HT-29 (cell line): ENCODE measurements at places on chromosomes 16 and 17.
A peak's percentile ranks its signal among the peaks of the same experiment; 100 is the strongest.

DNA sequence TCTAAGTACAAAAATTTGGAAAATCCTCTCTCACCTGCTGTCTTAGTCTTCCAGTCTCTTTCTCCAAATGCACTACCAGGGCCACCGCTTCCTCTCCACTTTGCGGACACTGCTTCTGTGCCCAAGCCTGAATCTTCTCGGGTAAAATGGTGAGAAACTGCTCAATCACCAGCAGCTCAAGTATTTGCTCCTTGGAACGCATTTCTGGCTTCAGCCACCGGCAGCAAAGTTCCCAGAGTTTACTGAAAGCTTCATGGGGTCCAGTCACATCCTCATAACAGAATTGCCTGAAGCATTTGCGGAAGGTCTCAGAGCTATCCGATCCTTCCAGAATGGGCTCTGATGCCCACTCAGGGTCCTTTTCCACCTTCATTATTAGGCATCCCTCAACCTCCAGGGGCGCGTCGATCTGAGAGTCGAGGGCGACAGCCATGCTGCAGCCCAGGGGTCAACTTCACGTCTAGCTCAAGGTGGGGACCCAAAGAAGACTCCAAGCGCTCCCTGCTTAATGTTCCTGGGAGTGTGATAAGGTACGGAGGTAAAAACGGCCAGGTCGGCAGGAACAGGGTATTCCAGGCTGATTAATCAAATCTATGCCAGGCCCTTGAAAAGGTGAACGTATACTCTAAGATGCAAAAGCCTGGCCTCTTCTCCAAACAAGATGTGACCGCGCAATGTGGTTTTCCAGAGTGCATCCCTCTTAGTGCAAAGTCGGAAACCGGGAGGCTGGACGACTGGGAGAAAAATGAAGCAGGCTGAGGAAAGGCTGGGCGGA, 763 bp downstream of the ZKSCAN2 start:
- peak; percentile 7 for DNase-seq

DNA sequence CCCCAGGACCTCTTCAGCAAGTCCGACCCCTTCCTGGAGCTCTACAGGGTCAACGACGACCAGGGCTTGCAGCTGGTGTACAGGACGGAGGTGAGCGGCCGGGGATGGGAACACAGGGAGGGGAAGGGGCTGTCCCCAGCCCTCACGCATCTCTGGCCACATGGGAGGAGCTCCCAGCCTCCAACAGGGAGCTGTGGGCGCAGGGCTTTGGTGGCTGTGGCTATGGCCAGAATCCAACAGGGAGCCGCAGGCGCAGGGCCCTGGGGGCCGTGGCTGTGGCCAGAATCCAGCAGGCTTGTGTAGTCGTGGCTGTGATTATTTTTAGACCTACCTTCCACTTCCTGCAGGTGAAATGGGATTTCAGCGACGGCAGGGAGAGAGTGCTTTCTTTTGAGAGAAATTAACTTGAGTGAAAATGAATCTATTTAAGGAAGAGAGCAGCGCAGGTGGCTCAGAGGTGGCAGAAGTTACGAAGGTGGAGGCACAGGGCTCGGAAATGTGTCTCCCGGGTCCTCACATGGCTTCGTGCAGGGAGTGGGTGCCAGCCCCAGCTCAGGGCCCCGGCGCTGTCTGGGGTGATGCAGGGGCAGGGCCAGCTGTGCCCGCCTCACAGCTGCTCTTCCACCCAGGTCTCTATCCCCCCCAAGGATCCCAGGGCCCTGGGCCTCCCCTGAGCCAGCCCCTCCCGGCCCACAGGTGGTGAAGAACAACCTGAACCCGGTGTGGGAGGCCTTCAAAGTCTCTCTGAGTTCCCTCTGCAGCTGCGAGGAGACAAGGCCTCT, 9.4 kb downstream of the CPNE7 start:
- no peak for DNase-seq

DNA sequence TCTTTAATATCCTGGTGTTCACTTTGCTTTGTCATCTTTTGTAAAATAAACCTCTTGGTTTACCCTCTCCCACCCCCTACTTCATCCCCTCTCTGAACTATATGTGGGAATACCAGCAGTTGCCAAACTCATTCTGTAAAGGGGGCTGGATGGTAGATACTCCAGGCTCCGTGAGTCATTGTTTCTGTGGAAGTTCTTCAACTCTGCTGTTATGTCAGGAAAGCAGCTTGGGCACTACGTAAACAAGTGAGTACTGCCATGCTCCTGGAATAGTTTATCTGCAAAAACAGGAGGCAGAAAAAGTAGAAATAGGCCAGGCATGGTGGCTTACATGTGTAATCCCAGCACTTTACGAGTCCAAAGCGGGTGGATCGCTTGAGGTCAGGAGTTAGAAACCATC, 17.6 kb downstream of the MVP start:
- DNase-seq, result no peak

GRCh38 chr17:43431714-43432523, 33.1 kb downstream of the ARL4D start:
- DNase-seq, result no peak

GRCh38 chr17:48718761-48719641, 3.3 kb downstream of the PRAC1 start:
- peak; percentile 13 for DNase-seq

- no peak for DNase-seq
Measured at GRCh38 chr16:22235839-22236745, 30.0 kb downstream of the EEF2K start.

DNA sequence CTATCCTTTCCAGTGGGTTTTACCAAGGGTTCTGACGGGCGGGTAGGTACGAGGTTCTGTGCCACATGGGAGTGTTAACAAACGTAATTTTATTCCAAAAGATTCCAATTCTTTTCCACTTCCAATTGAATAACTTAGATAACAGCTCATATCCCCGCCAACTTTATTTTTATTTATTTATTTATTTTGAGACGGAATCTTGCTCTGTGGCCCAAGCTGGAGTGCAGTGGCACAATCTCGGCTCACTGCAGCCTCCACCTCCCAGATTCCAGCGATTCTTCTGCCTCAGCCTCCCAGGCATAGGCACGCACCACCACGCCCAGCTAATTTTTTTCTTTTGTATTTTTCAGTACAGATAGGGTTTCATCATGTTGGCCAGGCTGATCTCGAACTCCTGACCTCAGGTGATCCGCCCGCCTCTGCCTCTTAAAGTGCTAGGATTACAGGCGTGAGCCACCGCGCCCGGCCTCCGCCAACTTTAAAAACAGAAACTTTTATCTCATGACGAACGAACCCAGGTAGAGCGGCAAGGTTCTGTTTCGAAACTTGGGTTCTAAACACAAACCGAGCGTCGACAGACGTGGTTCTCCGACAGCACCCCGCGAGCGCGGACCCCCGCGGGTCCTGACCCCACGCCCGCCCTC, 613 bp downstream of the ECI1 start:
- peak; percentile 68 for DNase-seq

GRCh38 chr17:34255381-34255732, 272 bp downstream of the CCL2 start:
- no peak for DNase-seq

DNA sequence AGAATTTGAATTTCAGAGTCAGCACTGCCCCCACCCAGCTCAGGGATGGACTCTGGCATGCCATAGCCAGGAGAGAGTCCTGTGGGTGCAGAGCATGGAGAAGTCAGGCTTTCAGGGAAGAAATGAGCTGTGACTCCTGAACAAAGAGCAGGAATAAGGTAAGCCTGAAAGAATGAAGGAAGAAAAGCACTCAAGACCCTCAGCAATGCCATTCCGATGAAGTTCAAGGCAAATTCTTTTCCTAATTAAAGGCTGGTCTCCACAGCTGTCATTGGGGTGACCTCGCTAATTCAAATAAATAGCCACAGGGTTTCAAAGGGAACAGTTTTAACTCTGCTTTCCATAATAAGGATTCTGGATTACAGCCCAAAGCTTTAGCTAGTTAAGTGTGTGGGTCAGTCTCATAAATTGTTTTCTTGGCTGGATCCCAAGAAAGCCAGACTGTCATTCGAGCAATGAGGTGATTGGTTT, 31.7 kb downstream of the TOM1L2 start:
- no peak for DNase-seq
